A549 treated with RU486 at 1 μM for 4 hours (cell line): ENCODE measurements at places on chromosomes 3 and 15. TPM values are rescaled to one million over a fixed set of nuclear protein-coding genes. Genes with fewer than 3 reads are reported as not detected.

The PLSCR1 gene
- total RNA-seq: 38.0 to 49.1 TPM (median 46.8 TPM) in 5 replicates

The KCNMB2 gene
- total RNA-seq: not detected in 5 replicates

The MESP1 gene
- 2.1 to 6.8 TPM (median 6.1 TPM) in 5 replicates for total RNA-seq

The LINGO1 gene
- 6.7 to 12.1 TPM (median 8.9 TPM) in 5 replicates for total RNA-seq

The DUOXA2 gene
- total RNA-seq: not detected in 5 replicates

The MKRN3 gene
- total RNA-seq: 1.1 to 3.3 TPM (median 2.3 TPM) in 5 replicates
